Airway epithelial cell (primary cell): ENCODE measurements at places on chromosomes 2 and 18. TPM values are rescaled to one million over a fixed set of nuclear protein-coding genes. Genes with fewer than 3 reads are reported as not detected.

PRLH gene
- not detected in 2 replicates for total RNA-seq

ADGRF3 gene
- not detected in 2 replicates for total RNA-seq

ATG4B gene
- 44.4 and 55.4 TPM in 2 replicates for total RNA-seq

KIF1A gene
- total RNA-seq: not detected in 2 replicates
